Activated CD8-positive, alpha-beta memory T cell treated with anti-CD3 and anti-CD28 coated beads for 48 hours (primary cell): ENCODE measurements at places on chromosomes 2 and 18.

GRCh38 chr2:43068631-43069517, 157.5 kb downstream of the ZFP36L2 start:
- no peak for DNase-seq

GRCh38 chr2:54550547-54550946, 94.4 kb downstream of the SPTBN1 start:
- no peak for DNase-seq

DNA sequence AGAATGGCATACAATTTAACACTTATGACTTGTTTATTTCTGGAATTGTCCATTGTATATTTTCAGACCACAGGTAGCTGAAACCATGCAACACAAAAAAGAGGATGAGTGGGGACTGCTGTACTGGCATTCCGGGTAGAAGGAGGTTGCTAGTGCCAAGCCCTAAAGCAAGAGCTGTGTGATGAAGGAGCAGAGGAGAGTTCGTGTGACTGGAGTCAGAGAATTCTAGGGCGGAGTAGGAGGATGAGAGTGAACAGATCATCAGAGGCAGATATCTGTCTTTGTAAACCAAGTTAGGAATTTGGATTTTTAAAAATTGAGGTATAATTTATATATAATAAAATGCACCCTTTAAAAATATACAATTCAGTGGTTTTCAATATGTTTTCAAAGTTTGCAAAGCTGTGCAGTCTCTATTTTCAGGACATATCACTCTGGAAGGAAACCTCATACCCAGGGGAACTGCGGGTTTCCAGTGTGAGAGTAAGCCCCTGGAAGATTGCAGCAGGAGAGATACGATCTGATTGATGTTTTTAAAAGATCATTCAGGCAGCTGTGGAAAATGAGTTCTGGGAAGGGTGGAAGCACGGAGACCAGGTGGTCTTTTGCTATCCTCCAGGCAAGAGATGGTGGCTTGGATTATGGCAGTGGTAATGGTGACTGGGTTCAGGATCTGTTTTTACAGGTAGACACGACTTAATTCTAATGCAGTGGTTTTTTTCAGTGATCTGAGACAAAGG, 36.4 kb downstream of the TAF1B start:
- no peak for DNase-seq

- DNase-seq: no peak
Measured at GRCh38 chr18:933082-933481, 28.4 kb downstream of the ADCYAP1 start.

GRCh38 chr2:118968961-118969733, 27.2 kb downstream of the MARCO start:
- DNase-seq: no peak

DNA sequence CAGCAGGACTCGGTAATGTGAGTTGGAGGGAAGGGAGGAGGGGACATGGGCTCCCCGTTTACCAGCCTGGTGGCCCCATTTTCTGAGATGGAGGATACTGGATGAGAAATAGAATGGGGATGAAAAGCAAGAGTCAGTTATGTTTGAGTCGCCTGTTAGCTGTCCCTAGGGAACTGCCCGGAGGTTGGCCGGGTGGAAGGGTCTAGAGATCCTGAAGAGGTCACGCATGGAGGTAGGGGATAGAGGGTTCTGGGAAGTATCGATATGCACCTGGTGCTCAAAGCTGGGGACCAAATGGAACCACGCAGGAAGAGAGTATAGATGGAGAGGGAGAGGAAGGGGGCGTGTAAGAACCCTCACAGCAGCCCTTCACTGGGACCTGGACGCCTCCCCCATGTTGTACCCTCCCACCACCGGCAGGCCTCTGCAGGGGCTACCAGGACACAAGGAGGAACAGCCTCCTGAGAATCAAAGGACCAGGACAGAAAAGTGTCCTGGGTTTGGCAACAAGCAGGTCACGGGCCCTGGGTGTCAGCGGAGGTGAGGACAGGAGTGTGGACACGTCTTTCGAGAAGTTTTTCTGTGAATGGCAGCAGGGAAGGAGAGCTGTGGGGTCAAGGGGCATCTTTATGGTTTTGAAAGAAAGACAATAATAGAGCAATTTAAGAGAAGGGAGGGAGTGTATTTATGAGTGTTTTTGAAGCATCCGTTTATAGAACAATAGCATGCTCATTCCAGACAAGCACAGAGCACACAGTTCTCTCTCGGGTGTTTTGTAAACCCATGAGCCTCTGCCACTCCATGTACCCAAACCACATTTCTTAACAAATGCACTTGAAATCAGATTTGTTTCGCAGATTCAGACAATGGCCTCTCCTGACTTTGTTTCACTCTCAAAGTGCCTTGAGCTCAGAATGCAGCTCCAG, 132.2 kb downstream of the SMAD7 start:
- no peak for DNase-seq

DNA sequence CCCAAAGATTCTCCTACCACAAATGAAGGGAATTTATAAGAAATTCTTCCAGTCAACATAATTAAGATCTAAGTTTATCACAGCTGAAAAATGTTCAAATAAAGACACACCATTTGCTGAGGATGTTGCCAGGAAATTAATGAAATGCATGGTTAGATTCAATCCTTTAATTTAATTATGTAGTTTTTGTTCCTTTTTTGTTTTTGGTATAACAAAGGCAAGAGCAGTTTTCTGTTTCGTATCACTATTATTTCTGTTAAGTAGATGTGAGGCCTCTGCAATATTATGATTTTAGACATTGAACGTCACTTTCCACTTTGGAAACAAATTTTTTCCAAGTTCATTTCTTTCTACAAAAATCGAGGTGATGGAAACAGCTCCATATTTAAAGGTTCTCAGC, 440.0 kb downstream of the THSD7B start:
- no peak for DNase-seq

- no peak for DNase-seq
Measured at GRCh38 chr2:199997296-199997695, 41.9 kb downstream of the MAIP1 start.

- no peak for DNase-seq
Measured at GRCh38 chr2:35731674-35732073, 623.9 kb upstream of the CRIM1 start.

DNA sequence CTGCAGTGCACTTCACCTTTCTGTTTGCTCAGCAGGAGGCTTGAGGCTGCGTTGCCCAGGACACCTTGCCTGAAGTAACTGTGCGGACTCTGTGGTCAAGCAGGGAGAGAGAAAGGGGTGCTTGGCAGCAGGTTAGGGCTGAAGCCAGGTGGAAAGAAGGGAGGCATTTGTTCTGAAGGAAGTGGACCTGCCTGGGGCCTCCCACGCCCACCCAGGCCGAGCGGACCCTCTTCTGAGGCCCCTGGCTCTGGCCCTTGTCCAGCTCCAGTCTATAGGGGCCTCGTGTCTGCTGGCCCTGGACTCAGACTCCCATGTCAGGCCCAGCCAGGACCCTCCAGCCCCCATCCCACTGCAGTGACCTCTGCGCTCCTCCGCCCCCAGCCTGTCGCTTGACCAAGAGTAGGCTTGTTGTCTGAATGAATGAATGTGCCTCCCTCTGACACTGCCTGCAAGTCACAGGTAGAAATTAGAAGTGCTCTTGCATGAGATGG, 2.5 kb downstream of the SNED1 start:
- DNase-seq: no peak

DNA sequence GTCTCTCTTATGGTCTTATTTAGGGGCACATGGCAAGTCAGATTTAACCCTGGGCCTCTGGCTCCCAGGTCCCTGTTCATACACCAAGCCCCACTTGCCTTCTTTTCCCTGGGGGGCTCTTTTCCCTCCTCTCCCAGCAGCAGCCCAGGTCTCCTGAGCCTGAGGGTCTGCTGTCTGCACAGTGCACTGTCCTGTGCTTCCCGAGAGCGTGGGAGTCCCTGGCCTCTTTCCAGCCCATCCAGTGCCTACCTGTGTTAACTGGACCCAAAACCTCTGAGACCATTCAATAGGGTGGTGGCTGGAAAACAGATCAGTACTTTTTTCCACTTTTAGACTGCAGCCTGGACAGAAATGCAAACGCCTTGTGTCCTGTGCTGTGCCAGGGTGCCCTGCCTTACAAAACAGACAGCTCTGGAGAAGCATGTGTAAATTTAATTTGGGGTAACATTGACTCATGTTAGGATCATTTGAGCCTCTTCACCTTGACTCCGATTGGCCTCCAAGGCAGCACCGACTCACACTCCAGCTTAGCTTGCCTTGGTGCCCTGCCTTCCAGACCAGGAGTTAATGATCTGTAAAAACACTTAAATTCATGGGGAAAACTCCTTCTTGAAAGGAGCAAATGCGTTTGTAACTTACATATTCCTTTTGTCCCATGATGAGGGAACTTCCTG, 34.3 kb downstream of the TWIST2 start:
- no peak for DNase-seq

- DNase-seq: no peak
Measured at GRCh38 chr2:181348107-181348837, 108.9 kb upstream of the ITGA4 start.
